ENCODE measurements at places on chromosomes 2 and 18.
A peak's percentile ranks its signal among the peaks of the same experiment; 100 is the strongest.

GRCh38 chr2:20208476-20208859 is 16.5 kb downstream of the SDC1 start:
- DNase-seq: no peak

GRCh38 chr2:133452583-133452982 is 115.7 kb downstream of the NCKAP5 start:
- DNase-seq: no peak

DNA sequence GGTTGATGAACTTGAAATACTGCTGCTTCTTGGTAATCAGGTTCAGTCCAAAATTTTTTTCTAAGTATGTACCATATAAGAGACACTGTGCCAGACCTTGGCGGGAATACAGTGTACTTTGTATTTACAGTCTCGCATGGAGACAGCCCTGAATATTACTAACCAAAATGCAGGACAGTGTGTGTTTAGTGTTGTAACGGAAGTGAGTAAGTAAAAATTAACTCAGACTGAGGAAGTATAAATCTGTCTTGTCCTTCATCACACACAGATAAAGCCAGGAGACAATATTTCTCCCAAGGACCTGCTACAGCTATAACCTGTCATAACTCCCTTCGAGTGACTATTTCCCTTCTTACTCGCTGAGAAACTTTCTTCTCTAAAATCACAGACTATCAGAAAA is 76.9 kb downstream of the ACTR3 start:
- DNase-seq: peak; percentile 32

- DNase-seq: no peak
Observed at GRCh38 chr2:4412637-4413187, 709.3 kb downstream of the DCDC2C start.

DNA sequence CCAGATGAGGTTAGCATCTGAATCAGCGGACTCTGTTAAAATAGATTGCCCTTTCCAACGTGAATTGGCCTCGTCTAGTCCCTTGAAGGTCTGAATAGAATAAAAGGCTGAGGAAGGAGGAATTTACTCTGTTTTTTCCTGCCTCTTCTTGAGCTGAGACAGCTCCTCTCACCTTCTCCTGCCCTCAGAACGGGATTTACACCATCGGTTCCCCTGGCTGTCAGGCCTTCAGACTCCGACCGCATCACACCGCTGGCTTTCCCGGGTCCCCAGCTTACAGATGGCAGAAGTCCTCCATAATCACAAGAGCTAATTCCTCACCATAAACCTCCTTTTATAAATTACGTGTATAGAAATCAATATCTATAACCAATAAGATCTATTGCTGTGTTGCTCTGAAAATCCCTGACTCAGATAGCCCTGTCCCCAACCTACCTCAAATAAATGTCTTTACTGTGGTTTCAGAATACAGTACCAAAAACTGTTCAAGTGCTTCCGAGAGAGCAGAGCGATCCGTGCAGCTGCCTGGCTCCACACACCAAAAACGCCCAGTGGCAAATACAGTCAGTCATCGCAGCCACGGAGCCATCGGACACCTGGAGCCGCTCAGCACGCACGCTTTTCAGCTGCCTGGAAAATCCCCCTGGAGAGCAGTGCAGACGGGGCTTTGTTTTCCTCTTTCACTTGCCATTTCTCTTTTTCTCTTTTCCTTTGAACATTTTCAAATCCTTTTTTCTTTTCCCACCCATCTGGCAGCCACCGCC is 196.9 kb downstream of the NRP2 start:
- DNase-seq: no peak

- DNase-seq: peak; percentile 95
Observed at GRCh38 chr2:101972621-101973434, 18.9 kb upstream of the IL1R2 start.

DNA sequence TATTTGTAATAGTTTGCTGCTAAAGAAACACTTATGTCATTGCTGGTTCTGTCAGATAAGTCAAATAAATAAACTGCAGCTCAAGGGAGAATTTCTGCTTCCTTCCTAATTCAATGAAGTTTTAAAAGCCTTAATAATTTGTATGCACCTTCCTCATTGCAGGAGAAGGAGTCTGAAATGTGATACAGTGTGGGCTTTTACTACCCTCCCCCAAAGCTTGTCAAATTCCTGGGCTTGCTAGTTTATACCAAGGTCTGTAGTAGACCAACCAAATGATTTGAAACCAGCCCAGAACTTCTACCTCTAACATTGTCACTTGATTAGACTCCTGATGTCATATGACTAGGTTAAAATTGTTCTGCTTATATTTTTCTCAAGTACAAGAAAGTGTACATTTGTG is 131.8 kb downstream of the DTNA start:
- DNase-seq: no peak

DNA sequence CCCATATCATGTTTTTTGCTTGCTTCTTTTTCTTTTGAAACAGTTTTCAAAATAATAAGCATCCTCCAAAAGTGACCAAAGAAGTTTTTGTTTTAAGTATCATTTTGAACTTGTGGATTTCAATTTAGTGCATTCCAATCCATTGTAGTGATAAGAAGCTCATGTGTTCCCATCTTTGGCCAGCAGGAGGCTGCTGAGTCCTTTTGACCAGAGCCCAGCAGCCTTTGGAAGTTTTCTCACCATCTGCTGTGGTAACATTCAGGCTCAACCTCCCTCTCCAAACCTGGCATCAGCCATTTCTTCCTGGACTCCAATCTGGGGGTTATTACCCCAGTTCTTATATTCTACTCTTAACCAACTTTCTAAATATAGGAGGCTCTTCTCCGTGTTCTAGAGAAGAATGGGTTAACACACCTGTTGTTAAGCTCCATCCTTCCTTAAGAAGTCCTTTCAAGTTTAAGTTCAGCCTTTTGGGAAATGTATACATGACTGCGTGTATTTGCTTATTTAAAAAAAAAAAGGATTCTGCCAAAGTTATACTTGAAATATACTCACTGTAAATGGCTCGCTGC is 39.0 kb upstream of the MAL start:
- DNase-seq: peak; percentile 69

- DNase-seq: no peak
Observed at GRCh38 chr2:23380562-23381065, 4.4 kb upstream of the KLHL29 start.
